ENCODE measurements at places on chromosomes 3 and 15.

GRCh38 chr15:59255680-59256336 is 49.2 kb downstream of the LDHAL6B start:
- DNase-seq, result no peak

DNA sequence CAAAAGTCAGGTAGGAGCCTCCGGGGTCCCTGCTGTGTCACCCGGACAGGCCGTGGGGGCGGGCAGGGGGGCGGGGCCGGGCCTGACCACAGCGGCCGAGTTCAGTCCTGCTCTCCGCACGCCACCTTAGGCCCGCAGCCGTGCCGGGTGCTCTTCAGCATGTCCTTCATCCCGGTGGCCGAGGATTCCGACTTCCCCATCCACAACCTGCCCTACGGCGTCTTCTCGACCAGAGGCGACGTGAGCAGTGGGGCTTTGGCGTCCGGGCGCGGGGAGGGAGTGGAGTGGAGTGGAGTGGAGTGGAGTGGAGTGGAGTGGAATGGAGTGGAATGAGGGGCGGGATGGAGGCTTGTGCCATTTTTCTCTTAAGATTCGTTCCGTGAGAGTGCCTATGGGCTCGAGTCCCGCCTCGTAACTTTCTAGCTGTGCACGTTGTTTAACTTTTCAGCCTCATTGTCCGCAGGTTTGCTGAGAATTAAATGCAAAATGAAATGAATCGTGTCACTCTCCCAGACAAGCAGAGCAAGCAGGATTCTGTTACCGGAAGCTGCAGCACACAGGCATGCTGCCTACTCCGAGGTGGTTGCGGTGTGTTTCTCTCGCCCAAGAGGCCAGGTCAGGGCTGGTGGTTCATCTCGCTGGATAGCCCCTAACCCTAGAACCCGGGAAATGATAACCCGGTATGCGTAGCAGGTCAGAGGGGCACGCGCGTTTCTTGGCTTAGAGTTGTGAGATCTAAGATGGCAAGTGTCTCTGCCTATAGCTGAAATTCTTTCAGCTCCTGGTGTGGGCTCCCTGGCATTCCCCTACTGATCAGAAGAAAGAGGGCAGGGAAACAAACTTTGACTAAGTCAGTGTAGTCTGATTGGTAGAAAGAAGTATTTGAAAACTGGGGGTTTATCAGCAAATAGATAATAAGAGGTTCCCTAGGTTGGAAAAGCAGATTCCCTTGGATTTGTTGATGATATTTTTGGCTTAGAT is at the start of gene FAH:
Gene FAH, plus strand, starts transcription at position 104 of the 981 bp plus-strand sequence. Its CDS starts 56 bp downstream, at position 160.
- peak; percentile 57 for DNase-seq

- no peak for DNase-seq
These were observed 2.2 kb upstream of the IGDCC3 start for GRCh38 chr15:65379986-65380385.

- DNase-seq, result no peak
These were observed 17.1 kb upstream of the CNTN3 start for GRCh38 chr3:74631351-74632140.

DNA sequence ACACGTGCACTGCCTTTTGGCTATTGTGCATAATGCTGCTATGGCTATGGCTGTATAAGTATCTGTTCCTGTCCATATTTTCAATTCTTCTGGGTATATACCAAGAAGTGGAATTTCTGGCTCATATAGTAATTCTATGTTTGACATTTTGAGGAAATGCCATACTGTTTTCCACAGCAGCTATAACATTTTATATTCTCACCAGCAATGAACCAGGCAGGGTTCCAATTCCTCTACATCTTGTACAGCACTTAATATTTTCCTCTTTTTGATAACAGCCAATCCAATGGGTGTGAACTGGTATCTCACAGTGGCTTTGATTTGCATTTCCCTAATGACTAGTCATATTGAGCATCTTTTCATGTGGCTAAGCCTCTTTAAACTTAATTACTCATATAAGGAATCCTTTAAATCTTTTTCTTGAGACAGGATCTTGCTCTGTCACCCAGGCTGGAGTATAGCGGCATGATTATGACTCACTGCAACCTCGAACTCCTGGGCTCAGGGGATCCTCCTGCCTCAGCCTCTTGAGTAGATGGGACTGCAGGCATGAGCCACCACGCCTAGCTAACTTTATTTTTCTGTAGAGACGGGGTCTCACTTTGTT is 38.1 kb upstream of the IGDCC4 start:
- DNase-seq, result no peak

GRCh38 chr3:184761075-184761841 is 49.4 kb upstream of the MAGEF1 start:
- no peak for DNase-seq

DNA sequence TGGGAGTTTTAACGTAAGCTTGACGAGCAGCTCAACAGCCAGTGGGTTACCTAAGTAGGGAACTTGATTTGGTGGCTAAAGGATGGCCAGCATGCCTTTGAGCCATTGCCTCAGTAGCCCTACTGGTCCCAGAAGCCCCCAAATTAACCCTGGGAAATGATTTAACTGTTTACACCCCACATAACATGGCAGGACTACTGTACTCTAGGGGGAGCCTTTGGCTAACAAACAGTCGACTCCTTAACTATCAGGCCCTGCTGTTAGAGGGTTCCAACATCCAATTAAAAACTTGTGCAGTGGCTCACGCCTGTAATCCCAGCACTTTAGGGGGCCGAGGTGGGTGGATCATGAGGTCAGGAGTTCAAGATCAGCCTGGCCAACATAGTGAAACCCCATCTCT is 9.4 kb upstream of the SMCO1 start:
- peak; percentile 21 for DNase-seq

GRCh38 chr3:24374801-24375200 is 119.8 kb downstream of the THRB start:
- no peak for DNase-seq

- DNase-seq, result no peak
These were observed 523.2 kb downstream of the OTOL1 start for GRCh38 chr3:162019817-162020216.

DNA sequence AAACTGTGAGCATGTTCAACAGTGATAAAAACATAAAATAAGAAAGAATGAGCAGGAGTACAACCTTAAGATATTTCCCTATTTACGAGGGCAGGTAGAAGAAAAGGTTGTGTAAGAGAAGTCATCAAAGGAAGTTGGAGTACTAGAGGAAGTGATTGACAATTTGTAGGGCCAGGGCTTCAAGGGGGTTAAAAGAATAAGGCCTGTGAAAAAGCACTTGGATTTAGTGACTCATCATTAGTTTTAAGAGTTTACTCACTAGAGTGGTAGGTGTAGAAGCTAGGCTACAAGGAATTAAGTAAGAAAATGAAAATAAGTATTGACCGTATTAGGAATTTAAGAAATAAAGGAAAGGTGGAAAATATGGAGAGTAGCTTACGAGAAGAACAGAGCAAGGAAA is 23.6 kb downstream of the KCNMB3 start:
- DNase-seq, result peak; percentile 3

- DNase-seq, result peak; percentile 75
These were observed 451.1 kb upstream of the KCNMB2 start for GRCh38 chr3:178084938-178085816.

GRCh38 chr15:77825546-77825945 is 192.8 kb upstream of the LINGO1 start:
- no peak for DNase-seq

GRCh38 chr15:78951841-78952238 is 7.0 kb upstream of the CTSH start:
- DNase-seq, result peak; percentile 14

DNA sequence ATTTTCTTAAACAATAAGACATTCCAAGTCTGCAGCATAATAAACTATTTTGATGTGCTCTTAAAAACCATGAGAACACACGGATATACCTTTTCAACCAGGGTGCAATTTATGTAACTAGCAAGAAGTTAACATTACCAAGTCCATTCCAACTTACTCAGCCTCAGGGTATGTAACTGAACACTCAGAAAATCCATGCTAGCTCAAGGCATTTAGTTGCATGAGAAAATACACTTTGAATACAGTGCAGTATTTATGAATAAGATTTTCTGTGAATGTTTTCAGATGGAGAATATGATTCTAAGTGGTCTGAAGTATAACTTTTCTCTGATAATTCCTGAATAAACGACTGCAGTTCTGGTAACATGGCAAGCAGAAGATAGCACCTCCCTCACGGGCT is 124.3 kb downstream of the SNRK start:
- no peak for DNase-seq

DNA sequence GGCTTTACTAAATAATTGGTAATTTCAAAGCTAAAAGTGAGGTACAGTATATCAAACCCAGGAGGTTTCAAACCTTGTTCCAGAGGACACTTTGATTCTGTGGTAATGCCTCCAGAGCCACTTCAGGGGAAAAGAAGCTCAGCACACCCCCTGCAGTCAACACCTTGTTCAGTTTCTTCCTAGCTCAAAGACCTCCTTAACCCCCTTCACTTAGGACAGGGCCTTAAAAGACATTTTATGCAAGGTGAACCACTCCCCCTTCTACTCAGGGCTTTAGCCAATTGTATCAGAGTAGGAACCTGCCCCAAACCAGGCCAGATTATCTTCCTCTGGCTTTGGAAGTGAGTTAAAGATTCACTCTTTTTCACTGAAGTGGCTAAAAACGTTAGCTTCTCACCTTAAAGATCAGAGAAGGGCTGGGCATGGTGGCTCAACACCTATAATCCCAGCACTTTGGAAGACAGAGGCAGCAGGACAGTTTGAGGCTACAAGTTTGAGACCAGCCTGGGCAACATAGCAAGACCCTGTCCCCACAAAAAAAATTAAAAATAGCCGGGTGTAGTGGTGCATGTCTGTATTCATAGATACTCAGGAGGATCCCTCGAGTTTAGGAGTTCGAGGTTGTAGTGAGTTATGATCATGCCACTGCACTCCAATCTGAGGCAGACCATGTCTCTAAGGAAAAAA is 3.4 kb downstream of the DENND6A start:
- DNase-seq, result peak; percentile 64

- no peak for DNase-seq
These were observed 156.9 kb downstream of the ATP8B4 start for GRCh38 chr15:49962044-49962602.

GRCh38 chr3:131549340-131549739 is 46.6 kb upstream of the MRPL3 start:
- DNase-seq, result no peak

- DNase-seq, result no peak
These were observed 20.9 kb downstream of the RAB5A start for GRCh38 chr3:19967812-19968211.

DNA sequence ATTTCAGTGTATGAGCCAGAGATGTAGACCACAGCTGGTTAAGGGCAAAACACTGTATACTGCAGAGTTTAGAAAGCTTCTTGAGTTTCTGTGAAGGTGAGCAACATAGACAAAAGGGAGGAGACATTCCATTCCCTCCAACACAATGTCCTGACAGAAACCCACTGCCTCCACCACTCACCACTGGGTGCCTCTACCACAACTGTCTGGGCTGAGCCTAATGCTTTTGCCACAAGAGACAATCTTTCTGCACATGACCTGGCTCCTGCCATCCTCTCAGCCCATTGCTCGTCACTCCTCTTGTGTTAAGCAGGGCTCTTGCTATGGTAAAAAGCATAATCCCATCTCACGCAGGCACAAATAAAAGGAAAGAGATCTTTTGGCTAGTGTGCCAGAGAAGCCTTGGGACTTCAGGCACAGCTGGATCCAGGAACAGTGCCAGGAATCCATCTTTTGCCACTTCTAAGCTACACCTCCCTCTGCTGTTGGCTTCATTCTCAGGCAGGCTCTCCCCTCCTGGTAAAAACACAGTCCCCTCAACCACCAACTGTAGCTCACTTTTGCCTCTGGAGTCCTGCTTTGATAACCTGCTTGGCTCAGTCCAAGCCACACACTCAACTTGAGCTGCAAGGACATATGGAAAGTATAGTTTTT is 140.6 kb upstream of the PRR20G start:
- DNase-seq, result peak; percentile 19

GRCh38 chr3:23648326-23648995 is 157.3 kb upstream of the UBE2E1 start:
- no peak for DNase-seq

- DNase-seq, result no peak
These were observed 1.4 kb downstream of the MAPK6 start for GRCh38 chr15:52020221-52021085.

- DNase-seq, result no peak
These were observed 242.8 kb upstream of the UBE2E2 start for GRCh38 chr3:22960105-22960984.

- DNase-seq, result no peak
These were observed 113.0 kb downstream of the TAFA4 start for GRCh38 chr3:68819361-68819760.
